ENCODE measurements at places on chromosomes 13 and 19.

DNA sequence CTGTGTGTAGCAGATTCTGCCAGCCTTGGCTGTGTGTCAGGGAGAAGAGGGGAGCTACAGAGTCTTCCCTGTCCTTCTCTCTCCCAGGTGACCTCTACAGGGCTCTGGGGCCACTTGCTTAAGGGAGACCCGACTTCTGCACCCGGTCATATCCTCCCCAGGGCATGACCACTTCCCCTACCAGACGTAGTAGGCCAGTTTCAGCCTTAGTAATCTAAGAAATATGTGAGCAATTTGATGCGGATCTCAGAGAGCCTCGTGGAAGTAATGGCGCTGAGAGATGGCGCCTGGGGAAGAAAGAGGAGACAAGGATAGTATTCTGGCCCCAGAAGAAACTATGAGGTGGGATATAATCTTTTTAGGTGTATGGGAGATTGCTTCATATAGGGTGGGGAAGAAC lies 41.9 kb downstream of the NFIX start:
- DNase-seq: no peak

- DNase-seq: no peak
Observed at GRCh38 chr13:30835442-30835841, 70.6 kb upstream of the MEDAG start.

- DNase-seq: no peak
Observed at GRCh38 chr19:926589-927350, 935 bp downstream of the ARID3A start.

GRCh38 chr19:55362990-55363716 lies at the start of gene GARIN5B:
TSS of gene GARIN5B (minus strand) at chr19:55363260. CDS start at chr19:55363066, 194 bp downstream.
- no peak for DNase-seq

- no peak for DNase-seq
Observed at GRCh38 chr19:50300051-50300450, 29.1 kb downstream of the KCNC3 start.

GRCh38 chr19:53511357-53511756 lies 26.6 kb upstream of the ZNF331 start:
- DNase-seq: no peak

DNA sequence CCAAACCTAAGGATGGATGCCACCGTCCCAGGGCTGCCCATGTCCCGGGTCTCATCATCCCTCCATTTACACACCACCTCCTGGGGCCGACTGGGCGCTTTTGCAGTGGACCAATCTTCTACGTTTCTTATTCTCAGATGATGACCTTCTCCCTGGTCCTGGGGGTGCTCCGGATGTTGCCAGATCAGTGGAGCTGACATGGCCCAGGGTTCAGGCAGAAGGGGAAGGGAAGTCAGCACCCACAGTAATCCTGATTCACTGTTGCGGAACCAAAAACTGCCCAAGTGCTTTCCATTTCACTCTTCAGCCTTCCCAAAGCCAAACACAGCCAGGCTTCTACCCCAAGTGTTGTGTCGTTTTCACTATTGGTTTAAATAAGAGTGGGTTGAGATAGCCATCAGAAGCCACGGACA lies 29.8 kb downstream of the RAB20 start:
- no peak for DNase-seq

GRCh38 chr13:112804374-112804773 lies 114.5 kb downstream of the ATP11A start:
- no peak for DNase-seq

- peak; percentile 60 for DNase-seq
Observed at GRCh38 chr19:2475018-2475701, 767 bp upstream of the GADD45B start.

- DNase-seq: peak; percentile 47
Observed at GRCh38 chr13:60590800-60591747, 194.1 kb downstream of the TDRD3 start.

GRCh38 chr13:103540382-103540765 lies 474.2 kb upstream of the SLC10A2 start:
- no peak for DNase-seq

DNA sequence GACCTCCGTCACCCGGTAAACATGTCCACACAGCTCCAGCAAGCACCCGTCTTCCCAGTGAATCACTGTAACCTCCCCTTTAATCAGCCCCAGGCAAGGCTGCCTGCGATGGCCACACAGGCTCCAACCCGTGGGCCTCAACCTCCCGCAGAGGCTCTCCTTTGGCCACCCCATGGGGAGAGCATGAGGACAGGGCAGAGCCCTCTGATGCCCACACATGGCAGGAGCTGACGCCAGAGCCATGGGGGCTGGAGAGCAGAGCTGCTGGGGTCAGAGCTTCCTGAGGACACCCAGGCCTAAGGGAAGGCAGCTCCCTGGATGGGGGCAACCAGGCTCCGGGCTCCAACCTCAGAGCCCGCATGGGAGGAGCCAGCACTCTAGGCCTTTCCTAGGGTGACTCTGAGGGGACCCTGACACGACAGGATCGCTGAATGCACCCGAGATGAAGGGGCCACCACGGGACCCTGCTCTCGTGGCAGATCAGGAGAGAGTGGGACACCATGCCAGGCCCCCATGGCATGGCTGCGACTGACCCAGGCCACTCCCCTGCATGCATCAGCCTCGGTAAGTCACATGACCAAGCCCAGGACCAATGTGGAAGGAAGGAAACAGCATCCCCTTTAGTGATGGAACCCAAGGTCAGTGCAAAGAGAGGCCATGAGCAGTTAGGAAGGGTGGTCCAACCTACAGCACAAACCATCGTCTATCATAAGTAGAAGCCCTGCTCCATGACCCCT lies 9.0 kb upstream of the CEACAM5 start:
- DNase-seq: no peak

GRCh38 chr19:2051773-2052704 lies 995 bp upstream of the MKNK2 start:
- peak; percentile 71 for DNase-seq

DNA sequence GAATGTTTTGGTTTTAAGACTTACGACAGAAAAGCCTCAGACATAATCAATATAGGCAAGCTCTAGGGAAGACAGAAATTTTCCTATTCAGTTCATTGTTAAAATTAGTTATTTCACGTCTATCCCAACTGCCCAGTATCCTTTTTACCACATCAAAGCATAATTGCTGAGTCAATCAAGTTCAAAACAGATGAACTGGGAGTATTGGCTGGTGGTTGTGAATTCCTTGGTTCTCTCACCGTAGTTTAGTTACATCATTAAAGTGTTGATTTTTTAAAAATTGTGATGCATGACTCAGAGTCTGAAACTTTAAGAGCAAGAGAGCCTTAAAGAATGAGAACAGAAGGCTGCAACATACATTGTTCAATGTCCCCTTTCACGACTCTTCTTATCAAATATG lies 143.3 kb upstream of the FREM2 start:
- DNase-seq: no peak

DNA sequence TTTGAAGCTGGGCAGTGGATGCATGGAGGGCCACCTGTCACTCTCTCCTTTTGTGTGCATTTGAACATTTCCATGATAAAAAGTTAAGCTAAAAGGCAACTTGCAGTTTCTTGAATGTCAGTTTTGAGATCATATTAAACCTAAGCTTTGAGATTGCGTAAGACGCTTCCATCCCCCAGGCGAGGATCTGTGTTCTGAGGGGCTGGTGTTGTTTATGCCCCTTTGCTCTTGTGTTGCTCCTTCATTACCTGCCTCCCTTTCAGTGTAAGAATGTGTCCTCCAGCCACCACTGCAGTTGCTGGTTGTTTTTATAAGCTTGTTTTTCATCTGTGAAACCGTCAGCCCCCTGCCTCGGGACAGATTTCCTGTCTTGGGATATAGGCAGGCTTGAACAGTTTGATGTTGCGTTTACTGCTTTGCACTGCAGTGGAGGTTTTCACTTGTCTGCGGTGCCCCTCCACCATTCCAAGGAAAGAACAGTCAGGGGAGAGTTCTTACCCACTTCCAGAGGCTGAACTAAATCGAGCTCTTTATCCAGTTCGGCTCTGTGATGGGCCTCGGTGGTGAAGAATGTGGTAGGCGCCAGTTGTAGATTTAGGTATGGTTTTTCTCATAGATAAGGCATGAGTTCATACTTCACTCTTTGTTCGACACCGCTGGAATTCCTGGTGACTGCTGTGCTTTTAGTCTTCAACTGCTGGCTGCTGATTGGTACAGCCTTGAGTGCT lies 96.8 kb downstream of the ARHGEF7 start:
- DNase-seq: no peak

DNA sequence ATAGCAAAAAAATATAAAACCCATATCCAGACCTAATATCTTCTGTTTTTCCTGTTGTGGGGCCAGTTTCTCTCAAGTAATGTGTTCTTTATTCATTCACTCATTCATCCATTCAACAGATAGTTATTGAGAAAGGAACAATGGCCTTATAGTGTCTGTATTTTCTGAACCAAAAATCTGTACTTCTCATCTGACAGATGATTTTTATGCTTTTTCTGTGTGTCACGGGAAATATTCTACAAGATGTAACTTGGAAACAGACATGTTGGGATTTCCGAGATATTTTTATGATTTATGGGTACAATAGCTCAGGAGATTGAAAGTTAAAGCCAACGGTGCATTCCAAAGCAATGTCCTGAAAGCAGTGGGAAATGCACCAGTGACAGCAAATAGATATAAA lies 5.7 kb downstream of the ACOD1 start:
- DNase-seq: no peak

DNA sequence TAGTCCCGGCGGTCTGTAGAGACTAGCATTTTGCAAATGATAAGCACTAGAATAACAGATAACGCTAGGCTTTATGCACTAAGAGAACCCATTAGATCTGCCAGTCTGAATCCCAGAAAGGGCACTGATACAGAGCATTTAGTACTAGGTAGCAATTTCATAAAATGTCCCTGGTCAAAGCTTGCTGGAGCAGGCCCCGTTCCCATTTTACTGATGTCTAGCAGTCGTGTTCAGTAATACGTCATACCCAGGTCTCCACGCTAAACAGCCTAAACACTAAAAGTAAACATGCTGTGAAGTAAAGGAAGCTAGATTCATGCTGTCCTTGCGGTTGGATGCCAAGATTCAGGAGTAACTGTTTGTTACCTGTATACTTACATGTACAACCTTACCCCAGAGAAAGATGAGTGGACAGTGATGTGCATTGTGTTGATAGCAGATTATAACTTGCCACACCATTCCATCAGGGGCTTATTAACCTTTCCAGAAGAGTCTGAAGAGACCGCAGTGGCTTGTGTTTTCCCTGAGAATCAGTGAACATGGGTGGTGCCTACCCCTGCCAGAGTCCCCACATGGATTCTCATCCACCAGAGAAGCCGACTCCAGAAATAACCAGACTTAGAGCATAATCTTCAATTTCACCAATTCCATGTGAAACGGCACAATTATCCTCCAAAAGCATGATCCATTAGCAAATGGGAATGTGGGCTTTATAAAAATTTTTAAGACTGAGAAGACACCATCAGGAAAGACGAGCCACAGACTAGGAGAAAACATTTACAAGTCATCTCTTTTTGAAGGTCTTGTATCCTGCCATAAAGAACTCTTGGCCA lies 3.4 kb upstream of the RPS11 start:
- DNase-seq: no peak

GRCh38 chr13:30421093-30422053 lies 920 bp upstream of the UBE2L5 start:
- DNase-seq: peak; percentile 51

DNA sequence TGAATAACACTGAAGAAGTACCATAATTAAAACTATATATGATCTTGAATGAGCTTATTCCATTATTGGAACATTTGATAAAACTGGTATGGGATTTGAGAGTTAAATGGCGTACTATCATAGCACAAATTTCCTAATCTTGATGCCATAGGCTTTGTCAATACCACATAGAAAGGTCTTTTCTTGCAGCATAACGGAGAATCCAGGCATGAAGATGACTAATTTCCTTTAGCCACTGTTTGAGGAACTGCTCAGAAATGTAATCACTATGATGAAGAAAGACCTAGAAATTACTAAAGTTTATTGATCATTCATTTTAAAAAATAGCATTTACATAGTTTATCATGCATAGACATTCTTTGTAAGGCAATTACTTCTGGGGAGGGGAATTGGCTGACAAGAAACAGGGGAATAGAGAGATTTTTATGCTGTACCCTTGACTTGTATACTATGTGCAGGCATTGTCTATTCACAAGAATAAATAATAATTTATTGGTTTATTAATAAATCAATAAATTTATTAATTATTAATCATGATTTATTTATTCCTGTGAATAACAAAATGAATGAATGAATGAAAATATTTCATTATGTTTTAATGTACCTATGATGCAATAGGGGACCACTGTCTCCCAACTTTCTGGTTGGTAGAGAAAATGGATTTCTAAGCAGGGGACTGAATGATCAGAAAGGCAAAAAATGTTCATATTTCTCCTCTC lies 2676.6 kb downstream of the PCDH9 start:
- DNase-seq: no peak

DNA sequence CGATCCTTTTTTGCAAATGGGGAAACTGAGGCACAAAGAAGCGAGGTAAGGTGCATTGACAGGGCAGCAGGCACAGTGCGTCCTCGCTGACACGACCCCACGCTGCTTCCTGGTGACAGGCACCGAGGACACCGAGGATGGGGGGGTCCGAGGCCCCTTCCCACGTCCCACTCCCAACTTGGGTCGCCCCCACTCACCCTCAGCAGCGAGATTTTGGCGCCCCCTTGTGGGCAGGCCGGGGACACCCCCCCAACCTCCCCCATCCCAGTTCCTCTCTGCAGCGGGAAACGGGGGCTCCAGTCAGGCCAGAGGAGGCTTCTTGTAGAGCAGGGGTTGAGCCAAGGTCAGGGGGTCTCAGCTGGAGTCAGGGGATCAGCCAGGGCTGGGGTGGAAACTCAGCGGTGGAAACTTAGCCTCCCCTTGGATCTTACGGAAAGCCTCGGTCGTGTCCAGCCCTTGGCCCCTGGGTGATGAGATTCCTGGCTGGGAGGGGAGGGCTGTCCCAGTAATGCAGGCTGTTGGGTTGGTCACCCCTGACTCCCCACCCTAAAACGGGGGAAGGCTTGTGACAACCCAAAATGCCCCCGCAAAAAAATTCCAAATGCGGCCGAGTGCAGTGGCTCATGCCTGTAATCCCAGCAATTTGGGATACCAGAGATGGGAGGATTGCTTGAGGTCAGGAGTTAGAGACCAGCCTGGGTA lies 8.2 kb downstream of the SMIM24 start:
- DNase-seq: no peak
